Adipocyte (in vitro differentiated cells): ENCODE measurements at places on chromosomes 3 and 15.
A peak's percentile ranks its signal among the peaks of the same experiment; 100 is the strongest.

- DNase-seq, result no peak
Observed at GRCh38 chr3:56238299-56238698, 230.0 kb downstream of the ERC2 start.

GRCh38 chr3:170614214-170614966, 28.5 kb upstream of the SLC7A14 start:
- DNase-seq, result peak; percentile 91

GRCh38 chr3:125398952-125399351, 23.8 kb upstream of the ZNF148 start:
- no peak for DNase-seq

GRCh38 chr3:177122183-177122856, 75.0 kb downstream of the TBL1XR1 start:
- DNase-seq, result peak; percentile 28

- DNase-seq, result peak; percentile 90
Observed at GRCh38 chr3:115814778-115815380, 191.6 kb downstream of the GAP43 start.

DNA sequence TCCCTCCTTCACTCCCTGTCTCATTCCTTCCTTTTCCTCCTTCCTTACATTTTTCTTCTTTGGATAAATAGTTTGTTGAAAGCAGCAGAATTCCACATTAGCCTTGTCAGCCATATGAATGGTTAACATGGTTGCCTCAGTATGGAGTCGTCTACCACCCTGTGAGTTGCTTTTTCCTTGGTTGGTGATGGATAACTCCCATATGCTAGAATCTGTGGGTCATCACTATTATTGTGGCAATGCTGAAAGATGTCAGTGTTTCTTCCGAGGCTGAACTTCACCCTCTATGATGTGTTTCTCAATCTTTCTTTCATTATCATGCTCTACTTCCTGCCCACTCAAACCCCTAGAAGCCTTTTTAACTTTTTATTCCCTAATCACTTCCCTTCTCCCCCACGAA, 481.8 kb upstream of the KCNMB2 start:
- DNase-seq, result no peak

DNA sequence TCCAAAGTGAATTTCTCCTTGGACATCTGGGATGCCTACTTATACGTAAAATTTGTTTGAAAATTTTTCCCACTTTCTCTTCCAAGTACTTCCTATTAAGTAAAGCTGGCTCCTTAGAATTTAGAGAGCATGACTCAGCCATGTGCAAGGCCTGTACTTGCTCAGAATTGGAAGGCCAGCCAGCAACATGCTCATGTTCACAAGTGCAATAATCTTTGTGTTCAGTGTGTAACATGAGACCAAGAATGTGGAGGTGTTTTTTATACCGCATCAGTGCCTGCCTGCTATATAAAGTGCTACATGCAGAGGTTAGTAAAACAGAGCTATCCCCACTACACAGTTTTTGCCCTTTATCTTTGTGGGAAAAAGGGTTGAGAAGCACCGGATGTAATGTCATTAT, 151.9 kb upstream of the FEZF2 start:
- no peak for DNase-seq

DNA sequence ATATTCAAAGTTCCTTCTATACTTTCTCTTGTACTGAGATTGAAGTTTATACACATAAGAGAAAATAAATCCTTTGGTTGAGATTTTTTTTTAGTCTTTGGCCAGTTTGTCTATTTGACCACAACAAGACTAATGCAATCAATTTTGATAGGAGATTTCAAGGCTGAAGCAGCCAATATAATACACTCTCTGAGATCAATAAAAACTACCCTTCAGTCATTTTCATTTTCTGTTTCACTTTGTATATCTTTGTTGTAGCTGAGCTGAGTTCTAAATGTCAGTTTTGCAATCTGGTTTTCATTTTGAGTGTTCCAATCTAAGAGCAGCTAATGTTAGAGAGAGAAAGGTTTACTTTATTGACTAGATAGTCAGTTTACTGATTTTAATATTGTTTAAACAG, 623.8 kb upstream of the ROBO1 start:
- no peak for DNase-seq

- peak; percentile 46 for DNase-seq
Observed at GRCh38 chr15:68228143-68228970, 1.2 kb downstream of the CLN6 start.

- DNase-seq, result no peak
Observed at GRCh38 chr3:37375184-37376127, 201.1 kb upstream of the LRRFIP2 start.

DNA sequence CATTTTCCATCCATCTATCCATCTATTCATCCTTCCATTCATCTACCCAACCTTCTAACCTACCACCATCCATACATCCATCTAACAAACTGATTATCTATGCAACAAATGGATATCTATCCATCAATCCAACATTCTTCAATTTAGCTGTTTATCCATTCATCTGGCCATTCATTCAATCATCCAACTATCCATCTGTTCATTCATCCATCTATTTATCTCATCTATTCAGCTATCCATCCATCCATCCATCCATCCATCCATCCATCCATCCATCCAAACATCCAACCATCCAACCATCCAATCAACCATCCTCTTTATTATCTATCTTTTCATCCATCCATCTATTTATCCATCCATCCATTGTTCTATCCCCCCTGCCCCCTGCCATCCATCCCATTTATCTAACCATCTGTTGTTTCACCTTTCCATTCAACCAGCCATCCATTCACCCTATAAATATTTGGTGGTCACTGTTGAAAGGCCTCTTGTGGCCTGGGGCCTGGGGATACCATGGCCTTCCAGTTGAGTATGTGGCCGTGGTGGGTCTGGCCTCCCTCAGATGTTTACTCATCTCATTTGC, 44.7 kb downstream of the SLC6A6 start:
- DNase-seq, result no peak

GRCh38 chr3:99330281-99330680, 308.1 kb upstream of the COL8A1 start:
- DNase-seq, result peak; percentile 40

DNA sequence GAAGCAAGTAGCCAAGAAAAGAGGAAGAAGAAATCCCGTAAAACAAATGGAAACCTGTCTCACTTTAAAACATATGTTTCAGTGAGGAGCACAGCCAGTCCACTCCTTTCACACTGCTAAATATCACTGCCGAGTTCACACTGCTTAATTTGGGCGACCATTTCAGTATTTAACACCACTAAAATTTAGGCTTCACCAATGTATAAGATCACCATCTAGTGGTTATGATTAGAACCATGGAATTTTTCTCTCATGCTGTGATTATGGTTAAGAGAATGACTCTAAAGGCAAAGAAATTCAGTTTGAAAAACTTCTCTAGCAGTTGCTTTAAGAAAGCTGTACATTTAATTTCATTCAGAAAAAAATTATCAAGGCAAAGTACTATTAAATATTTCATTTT, 16.6 kb downstream of the SLC4A7 start:
- peak; percentile 71 for DNase-seq

- DNase-seq, result peak; percentile 82
Observed at GRCh38 chr3:10224794-10225665, 23.2 kb upstream of the TATDN2 start.

- no peak for DNase-seq
Observed at GRCh38 chr3:142274908-142275307, 49.5 kb upstream of the GK5 start.

GRCh38 chr15:54101664-54102270, 123.5 kb downstream of the UNC13C start:
- DNase-seq, result no peak

DNA sequence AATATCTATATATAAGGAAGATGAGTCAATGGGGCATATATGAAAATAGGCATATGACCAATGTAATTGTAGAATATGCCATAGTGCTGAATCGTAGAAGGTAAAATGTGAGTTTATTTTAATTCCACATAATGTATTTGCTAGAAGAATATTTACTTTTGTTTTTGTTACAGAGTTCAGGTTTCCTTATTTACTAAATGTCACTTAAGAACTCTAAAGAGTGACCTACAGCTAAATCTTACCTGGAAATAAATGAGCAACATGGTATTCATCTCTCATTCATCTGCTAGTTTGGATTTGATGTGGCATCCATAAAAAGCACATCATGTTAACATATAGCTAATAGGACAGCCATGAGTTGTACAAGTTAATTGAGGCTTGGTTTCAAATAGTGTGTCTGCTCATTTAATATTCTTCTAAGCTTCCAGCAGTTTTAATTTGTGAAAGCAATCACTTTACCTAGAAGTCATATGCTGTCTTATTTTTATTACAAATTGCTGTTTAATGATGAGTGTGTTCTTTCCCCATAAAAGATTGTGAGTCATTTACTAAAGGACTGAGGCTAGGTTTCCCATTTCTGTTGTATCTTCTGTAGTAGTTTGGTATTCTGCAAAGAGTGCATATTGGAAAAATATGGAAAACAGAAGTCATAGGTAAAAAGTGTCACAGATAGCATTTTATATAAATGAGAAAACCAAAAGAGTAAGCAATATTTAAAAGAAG, 222.1 kb upstream of the POU1F1 start:
- DNase-seq, result no peak

DNA sequence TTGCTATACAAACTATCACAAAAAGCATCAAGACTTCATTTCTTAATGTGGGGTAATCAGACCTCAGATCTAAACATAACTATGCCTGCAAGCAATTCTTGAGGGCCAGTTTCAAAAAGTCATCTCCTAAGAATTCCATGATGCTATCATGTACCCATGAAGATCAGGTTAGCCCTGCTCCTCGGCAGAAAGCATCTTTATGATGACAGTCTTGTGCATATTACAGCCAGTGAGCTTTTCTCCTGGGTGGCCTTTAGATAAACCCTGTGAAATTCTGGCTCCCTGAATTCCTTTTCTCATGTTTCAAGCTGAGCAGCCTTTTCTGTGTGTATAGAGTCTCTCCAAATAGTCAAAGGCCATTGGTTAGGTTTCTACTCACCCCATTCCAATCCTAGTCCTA, 201.9 kb upstream of the MCTP2 start:
- DNase-seq, result no peak

DNA sequence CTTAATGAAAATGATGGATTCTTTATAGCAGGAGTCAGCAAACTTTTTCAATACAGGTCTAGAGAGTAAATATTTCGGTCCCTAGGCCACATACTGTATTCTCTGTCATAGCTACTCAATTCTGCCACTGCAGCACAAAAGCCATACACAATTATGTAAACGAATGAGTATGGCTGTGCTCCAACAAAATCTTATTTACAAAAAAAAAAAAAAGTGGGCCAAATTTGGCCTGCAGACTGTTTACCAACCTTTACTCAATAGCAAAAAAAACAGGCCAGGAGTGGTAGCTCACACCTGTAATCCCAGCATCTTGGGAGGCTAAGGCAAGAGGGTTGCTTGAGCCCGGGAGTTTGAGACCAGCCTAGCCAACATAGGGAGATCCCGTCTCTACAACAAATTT, 41.1 kb downstream of the TTBK2 start:
- no peak for DNase-seq

- no peak for DNase-seq
Observed at GRCh38 chr3:40827226-40827625, 302.5 kb downstream of the ZNF621 start.

DNA sequence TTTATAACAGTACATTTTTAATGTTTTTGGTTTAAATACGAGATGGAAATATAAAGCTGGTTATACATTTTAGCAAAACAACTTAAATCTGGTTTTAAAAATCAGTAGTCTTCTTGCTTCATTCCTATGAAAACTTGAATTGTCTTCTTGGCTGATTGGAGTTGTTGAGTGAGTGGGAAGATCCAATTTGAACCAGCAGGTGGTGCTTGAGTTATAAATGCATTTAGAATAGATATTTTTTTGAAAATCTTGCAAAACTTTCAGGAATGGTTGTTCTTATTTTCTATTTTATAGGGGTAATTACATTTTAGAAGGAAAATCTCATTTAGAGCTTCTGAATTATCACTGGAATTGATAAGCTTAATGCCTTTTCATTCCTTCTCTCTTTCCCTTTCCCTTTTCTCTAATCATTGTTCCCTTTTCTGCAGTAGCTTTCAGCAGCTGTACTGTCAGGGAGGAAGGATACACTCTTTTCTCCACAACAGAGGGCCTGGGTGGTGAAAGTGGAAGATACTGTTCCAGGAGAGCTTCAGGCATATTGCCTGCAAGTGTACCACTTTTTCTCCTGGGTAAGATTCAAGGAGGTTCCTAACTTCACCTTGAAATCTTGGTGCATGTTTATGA, 335.6 kb downstream of the NLGN1 start:
- peak; percentile 80 for DNase-seq

GRCh38 chr3:191296041-191296541, 33.1 kb upstream of the CCDC50 start:
- DNase-seq, result no peak

DNA sequence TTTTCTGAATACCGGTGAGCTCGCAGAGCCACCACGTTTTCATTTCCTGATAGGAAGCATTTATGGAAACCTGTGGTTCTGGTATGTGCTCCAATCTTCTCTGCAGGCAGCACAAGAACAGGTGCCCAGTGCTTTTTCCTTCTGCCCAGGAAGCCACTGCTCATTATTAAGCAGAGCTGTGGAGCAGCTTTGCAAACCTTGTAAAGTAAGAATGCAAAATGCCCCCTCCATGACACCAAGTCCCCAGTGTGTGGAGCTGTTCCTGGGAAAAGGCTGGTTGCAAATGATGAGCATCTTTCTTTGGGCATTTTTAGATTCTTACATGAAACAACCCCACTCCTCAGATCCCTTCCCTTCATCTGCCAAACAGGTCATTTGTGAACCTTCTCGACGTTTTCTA, 65.7 kb upstream of the MRPL3 start:
- DNase-seq, result no peak

GRCh38 chr3:129592381-129593131, 13.9 kb downstream of the PLXND1 start:
- no peak for DNase-seq

GRCh38 chr3:3286014-3286413, 106.5 kb upstream of the CRBN start:
- DNase-seq, result no peak

DNA sequence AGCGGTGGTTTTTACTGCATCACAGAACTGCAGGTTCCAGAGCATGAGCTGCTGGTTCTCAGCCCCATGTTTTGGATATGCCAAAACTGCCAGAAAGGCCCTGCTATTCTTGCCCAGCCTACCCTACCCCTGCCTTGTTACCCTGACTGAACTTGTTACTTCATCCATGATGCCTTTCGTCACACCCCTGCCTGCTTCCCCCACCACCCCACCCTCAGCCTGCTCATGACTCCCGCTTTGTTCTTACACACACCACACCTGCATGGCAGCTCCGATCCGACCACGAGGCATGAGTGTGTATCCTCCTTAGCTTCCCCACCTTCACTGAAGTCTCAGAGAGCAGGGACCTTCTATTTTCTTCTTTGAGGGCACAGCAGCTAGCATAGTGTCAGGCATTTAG, 5.1 kb upstream of the TM4SF1 start:
- DNase-seq, result no peak
